IMR-90 (cell line): ENCODE measurements at places on chromosomes 7 and 10. TPM values are rescaled to one million over a fixed set of nuclear protein-coding genes. Genes with fewer than 3 reads are reported as not detected.

PCLO gene
- under 0.01 TPM in 2 replicates for total RNA-seq

ELMO1 gene
- not detected in 2 replicates for total RNA-seq

EXOC4 gene
- total RNA-seq: 85.5 and 94.6 TPM in 2 replicates

SLC29A4 gene
- 2.3 and 2.5 TPM in 2 replicates for total RNA-seq

MALRD1 gene
- total RNA-seq: 0.56 and 1.1 TPM in 2 replicates

C10orf71 gene
- total RNA-seq: not detected in 2 replicates

ADRA2A gene
- total RNA-seq: not detected in 2 replicates

LIPN gene
- not detected in 2 replicates for total RNA-seq

DNA sequence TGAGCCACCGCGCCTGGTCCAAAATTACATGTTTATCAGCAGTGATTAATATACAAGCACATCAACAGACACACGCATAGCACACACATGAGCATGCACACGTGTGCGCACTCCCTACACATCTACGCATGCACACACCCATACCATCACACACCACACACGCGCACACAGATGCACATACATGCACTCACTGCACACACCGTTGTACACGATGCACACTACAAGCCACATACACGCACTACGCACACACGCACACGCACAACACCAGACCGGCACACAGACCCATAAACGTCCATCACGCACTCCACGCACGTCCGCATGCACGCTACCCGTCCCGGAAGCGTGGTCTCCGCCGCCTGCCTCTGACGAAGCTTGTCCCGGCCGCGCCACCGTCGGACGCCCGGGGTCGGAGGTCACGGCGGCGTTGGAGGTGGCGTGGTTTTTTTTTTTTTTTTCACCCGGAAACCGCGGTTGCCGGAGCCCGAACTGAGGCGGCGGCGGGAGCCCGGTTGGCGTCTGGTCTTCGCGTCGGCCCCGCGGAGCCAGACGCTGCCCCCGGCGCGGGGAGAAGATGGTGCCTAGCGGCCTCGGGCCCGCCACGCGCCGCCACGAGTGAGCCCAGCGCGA is at the start of gene TMEM248:
Gene TMEM248, plus strand, starts transcription at position 457 of the 627 bp plus-strand sequence. CDS start 20,641 bp downstream, outside the sequence.
- peak; percentile 77 for DNase-seq

DNA sequence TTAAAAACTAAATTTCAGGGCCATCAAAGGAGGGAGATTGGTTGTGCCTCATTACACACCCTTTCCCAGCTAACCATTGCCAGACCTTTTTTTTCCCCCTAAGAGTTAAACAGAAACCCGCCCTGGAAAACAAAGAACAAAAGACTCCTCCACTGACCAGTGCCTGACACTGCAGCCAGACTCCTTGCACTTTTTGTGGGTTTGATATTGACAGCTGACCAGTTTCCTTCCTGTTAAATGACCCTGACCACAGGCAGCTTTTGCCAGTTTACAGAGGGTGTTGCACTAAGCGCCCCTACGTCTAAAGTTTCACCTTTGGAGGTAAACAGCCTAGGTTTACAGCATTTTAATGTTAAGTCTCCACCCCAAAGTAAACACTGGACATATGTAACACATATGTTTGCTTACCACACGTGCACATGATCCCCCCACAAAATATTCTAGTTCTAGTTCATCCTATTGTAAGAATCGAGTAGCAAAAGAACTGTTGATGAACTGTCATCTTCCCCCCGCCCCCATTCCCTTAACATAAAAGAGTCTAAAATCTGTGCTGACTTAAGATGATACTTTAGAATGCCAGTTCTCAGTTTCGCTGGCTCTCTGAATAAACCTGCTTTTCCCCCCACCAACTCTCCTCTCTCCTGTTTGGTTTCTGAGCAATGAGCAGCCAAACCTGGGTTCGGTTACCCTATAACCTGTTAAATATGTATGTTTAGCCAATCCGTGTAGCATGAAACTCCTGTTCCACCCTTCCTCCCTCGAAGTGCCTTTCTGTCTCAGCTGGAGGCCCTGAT is 38.0 kb downstream of the FOXI2 start:
- no peak for DNase-seq

DNA sequence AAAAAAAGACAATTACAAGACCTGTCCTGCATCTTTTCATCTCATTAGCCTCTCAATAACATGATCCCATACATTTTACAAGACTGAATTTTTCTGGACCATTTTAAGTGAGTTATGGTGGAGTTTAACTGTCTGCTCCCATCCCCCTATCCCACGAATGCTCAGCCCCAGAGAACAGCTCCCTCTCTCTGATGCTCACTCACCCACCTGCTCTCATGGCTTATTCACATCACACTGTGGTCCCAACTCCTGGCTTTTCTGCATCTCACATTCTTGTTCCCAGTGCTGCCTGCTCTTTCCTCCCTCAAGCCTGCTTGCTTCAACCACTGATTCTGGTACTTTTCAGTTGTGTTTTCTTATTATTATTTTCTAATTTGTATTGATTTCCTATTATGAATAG is 20.4 kb upstream of the CCSER2 start:
- DNase-seq: peak; percentile 76

GRCh38 chr10:123559066-123559822 is 106.9 kb upstream of the GPR26 start:
- peak; percentile 31 for DNase-seq

DNA sequence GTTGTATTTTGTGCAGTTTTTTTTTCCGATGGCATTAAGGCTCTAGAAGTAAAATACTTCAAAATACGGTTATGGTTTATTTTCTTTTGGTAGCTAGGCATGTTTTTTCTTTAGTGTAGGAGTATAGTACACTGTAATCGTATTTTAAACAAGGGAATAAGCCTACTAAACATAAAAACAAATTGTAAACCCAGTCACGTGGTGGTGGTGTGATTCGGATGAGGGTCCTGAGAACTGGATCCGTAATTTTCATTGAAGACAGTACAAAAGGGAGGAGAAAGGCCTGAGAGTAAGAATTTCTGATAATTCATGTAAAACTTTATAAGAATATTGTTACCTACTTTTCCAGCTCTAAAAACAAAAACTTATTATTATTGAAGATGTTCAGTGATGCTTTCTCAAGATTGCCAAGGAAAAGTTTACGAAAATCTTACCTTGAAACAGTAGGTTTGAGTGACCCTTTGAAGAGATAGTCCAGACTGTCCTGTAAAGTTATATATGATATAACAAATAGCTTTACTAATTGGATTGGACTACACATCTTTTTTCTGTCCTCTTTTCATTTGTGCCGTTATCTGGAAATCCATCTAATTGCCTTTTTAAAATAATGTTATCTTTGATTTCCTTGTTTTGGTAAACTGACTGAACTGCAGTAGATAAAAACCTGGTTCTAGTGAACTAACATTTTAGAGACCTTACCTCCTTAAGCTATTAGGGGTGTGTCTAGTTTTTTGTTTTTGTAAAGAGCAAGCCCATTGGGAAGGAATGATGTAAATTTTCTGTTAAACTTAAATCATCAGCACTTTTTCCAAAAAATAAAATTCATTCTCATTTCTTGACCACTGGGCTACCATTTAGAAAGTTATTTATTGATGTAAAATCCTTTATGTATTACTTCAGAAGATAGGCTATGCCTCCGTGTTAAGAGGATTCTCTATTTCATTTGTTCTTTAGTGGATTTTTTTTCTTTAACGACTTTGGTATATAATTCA is 1.0 kb upstream of the PBLD start:
- DNase-seq: no peak

- no peak for DNase-seq
Measured at GRCh38 chr7:108245523-108246226, 115.5 kb upstream of the LAMB4 start.

DNA sequence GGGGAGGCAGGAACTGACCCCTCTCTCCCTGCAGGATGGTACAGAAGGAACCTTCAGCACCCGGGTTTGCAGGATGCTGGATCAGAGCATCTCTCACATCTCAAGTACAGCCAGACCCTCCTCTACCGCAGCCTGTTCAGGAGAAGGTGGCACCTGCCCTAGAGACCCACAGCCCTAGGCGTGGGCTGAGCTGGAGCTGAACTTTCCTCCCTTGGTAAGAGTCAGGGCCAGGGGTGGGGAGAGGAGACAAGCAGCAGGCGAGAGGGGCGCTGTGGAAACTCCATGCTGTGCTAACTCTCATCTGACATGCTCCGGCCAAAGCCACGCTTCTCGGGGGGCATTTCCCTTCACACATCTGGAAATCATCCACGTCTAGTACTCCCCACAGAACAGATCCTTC is 154.4 kb downstream of the DIP2C start:
- DNase-seq: no peak

- no peak for DNase-seq
Measured at GRCh38 chr10:7389346-7389745, 21.5 kb downstream of the SFMBT2 start.

- no peak for DNase-seq
Measured at GRCh38 chr7:72753781-72754180, 74.2 kb downstream of the TYW1B start.

DNA sequence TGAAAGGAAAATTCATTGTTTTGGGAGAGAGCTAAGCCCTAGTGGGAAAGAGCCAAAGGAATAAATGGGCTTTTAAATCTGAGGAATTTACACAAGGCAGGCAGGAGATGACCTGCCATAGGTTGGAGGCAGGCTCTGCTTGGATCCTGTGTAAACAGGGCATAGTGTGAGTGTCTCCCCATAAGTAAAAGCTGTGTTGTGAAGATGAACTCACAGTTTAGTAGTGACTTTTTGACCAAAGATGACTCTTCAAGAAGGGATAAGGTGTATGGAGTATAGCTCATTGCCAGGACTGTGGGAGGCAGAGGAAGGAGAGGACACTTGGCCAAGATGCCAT is 63.2 kb downstream of the KAT6B start:
- DNase-seq: no peak

DNA sequence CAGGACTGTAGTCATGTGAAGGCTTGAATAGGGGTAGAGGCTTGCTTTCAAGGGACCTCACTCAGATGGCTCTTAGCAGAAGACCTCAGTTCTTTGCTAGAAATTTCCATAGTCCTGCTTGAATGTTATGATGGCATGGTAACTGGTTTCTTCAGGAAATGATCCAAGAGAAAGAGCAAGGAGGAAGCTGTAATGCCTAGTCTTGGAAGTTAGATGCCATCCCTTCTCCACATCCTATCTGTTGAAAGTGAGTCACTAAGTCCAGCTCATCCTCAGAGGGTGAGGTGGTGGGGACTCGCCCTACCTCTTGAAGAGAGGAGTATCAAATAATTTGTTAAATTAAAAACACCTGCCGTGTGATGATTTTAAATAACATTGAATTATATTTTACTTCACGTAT is 4.6 kb downstream of the MGAM start:
- no peak for DNase-seq

GRCh38 chr7:80760292-80760691 is 121.8 kb downstream of the CD36 start:
- DNase-seq: no peak

DNA sequence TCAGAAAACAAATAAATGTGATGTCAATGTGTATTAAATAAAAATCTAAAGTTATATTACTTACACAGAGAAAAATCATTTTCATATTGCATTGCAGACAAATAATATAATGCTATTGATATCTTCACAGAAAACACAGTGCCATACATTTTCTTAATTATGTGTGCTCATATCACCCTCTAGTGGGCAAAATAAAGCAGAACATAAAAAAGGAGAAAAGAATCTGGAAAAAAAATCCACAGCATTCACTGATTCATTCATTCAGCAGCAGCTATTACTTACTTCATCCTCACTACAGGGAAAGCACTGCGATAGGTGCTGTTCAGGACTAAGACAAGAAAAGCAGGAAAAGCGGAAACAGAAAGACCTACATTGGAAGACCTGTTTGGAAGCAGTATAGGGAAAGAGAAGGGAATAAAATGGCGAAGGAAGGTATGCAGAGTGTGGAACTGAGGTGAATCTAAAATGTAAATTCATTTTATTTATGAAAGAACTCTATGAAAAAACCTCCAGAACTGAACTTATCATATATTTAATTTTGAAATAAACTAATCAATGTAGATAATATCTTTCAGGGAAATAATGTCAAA is 73.2 kb downstream of the POT1 start:
- peak; percentile 61 for DNase-seq

GRCh38 chr7:106901828-106902441 is 36.9 kb downstream of the PIK3CG start:
- DNase-seq: no peak

DNA sequence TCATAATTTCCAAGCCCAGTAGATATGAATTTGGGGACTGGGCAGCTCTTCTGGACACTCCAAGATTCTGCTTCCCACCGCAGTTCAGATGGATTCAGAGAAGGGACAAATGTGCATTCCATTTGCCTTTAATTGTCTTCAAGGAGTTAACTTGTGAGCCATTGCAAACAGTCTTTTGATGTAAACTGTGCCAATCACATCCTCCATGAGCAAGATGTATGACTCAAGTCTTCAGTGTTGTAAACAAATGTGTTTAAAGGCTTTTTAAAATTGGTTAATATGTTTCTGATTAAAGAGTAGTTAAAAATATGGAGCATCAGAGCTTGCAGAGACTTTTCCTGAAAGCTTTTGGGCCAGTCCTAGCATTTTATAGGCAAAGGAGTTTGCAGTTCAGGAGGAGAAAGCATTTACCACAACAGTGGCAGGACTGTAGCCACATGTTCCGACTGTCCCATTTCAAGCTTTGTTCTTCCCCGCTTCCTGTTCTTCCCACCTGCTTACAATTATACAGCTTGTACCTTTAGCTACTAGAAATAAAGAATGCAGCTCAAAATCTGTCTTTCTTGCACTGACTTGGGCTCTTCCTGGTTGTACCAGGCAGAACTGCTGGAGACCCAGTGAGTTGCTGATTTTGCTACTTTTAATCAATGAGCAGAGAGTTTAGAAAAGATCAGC is 6.2 kb downstream of the SLC18A2 start:
- DNase-seq: no peak

DNA sequence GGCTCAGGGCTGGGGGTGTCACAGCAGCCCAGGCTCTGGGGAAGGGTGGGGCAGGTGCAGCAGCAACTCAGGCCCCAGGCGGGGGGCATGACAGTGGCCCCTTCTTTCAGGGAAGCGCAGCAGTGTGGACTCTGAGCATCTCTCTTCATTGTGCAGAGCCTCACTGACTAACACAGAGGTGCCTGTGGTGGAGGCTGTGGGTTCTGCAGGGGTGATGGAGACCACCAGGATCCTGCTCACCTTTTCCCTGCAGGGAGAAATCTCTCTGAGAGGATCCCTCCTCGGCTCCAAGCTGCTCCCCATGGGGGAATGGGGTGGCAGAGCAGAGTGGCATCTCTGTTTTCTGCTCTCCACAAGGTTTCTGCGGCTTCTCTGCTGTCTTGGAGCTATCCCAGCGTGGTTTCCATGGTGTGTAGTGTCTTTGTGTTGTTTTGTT is 37.8 kb upstream of the SHH start:
- no peak for DNase-seq

GRCh38 chr10:33336582-33337325 is 2.3 kb upstream of the NRP1 start:
- DNase-seq: no peak

DNA sequence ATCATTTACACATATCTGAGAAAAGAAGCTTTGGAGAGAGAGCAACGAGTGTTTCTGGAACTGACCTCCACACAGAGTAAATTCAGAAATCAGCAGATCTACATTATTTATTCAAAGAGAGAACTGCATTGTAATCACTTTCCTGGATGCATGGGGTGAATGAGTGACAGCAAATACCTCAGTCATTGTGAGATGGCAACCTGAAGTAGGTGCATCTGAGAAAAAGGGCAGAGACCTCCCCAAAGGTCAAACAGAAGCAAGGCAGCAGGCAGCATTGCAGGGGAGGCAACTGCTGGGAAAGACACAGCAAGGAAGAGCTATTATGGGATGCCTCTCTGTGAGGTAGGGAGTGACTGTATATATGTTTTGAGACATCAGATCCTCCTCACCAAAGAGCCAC is 26.5 kb upstream of the SMIM30 start:
- no peak for DNase-seq
